T-helper 2 cell (primary cell): ENCODE measurements at places on chromosomes 12 and 14.

- DNase-seq, result no peak
Measured at GRCh38 chr12:115972241-115972640, 305.3 kb downstream of the MED13L start.

DNA sequence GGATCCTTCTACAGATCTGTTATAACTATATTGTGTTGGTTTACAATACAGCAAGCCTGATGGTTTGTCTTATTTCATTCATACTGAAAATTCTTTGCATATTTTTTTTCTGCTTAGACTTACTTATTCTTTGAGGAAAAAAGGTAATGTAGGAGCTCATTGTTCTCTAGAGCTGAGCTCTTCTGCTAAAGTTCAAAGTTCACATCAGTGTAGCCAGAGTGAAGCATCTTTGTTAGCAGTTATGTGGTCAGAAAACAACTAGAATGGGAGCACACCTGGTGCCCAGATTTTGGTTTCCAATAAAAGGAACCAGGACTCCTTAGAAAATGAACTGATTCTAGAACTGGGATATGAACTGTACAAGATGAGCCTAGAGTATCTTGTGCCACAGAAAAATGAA is 10.3 kb downstream of the GPX2 start:
- no peak for DNase-seq

DNA sequence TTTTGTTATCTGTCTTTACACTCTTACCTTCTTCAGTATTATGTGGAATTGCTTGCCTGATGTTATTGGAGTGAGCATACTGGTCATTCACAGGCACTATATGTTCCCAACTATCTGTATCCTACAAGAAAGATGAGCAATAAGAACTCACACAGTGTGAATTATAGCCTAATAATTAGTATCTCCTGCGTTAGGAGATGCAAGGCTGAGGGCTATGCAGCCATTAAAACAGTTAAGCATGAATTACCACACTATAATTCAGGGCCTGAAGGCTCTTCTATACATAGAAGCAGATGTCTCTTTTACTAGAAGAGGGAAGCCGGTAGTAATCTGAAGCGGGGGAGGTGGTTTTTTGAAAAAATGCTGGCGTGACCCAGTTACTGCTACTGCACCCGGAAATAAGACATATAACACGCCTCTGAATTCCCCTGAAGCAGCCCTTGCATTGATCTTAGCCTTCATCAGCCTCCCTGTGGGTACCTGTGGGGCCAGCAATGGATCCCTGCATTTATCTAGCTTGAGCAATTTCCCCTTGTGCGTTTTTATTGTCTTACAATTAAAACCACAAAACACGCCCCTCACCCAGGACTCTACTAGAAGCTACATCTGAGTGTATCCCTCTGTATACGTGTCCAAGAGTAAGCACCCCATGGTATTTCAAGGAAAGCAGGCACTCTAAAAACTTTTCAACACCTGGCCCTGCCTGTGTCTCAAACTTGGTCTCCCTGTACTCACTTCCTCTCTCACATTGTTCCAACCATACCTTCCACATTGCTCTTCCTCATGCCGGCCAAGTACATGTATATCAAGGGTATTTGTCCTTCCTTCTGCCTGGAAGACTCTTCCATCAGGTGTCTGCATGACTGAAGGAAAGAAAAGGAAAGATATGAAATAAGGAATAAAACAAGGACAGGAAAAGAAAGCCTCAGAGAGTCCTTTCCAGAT is 210.9 kb upstream of the ARID2 start:
- DNase-seq, result no peak

- no peak for DNase-seq
Measured at GRCh38 chr14:91748049-91748448, 16.2 kb upstream of the CATSPERB start.

- no peak for DNase-seq
Measured at GRCh38 chr12:52038447-52038846, 12.8 kb upstream of the NR4A1 start.

GRCh38 chr14:69154779-69155178 is 1.9 kb upstream of the DCAF5 start:
- DNase-seq, result no peak

- no peak for DNase-seq
Measured at GRCh38 chr12:104360157-104360556, 56.6 kb downstream of the EID3 start.

DNA sequence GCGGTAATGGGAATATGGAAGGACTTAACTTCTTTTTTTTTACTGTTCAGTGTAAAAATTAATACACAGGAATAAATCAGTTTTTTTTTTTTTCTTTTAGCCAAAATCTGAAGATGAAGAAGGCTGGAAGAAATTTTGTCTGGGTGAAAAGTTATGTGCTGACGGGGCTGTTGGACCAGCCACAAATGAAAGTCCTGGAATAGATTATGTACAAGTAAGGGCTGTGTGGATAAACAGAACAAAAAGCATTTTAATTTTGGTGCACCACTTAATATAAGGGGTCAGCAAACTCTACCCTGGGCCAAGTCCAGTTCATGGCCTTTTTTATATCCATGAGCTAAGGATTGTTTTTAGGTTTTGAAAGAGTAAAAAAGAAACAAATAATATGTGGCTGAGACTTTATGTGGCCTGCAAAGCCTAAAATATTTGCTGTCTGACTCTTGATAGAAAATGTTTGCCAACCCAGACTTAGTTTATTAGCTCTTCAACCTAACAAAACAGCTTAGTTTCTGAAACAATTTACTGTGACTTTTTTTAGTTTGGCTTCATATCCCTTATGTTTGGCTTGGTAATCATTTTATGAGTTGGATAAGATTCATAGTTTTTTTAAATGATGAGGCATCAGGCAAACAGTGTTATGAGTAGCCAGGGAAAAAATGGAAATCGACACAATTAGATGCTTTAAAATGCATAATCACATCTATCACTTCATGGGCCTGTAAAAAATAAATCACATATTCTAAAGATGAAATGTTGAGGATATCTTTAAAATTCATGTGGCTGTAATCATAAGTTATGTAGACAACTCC is 8.4 kb downstream of the GEMIN2 start:
- no peak for DNase-seq

DNA sequence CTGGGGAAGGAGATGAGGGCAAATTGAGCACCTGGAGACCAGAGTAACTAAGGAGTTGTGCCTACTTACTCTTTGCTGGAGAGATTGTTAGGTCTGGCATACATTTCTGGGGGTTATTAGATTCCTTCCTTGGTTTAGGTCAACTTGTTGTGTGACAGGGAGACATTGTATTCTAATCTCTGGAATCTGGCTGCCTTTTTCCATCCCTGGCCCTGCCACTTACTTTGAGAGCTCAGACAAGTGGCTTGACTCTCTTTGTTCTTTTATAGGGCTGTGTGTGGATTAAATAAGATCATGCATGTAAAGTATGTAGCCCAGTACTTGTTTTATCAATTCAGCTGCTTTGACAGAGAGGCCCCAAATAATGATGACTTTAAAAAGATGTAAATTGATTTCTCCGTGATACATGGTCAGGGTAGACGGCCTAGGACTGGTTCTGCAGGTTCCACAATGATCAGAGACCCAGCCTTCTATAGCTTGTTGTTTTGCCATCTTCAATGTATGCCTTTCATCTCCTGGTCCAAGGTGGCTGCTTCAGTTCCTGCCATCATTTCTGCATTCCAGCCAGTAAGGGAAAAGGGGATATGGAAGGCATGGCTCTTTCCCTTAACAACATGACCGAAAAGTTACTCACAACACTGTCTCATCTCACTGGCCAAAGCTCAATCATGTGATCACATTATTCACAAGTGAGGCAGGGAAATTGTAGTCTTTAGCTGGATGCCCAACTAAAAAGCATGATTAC is 72.6 kb downstream of the CHST11 start:
- no peak for DNase-seq
